ENCODE measurements at places on chromosomes 2 and 18. TPM values are rescaled to one million over a fixed set of nuclear protein-coding genes. Genes with fewer than 3 reads are reported as not detected.

Gene COLEC11
- 5.2 TPM for total RNA-seq

Gene ERICH2
- total RNA-seq, result not detected

Gene DTNA
- 1.7 TPM for total RNA-seq

Gene DSC3
- total RNA-seq, result 6.9 TPM

Gene XIRP2
- 0.14 TPM for total RNA-seq

Gene CD226
- total RNA-seq, result 16.7 TPM

Gene RSAD2
- 26.3 TPM for total RNA-seq

Gene NTSR2
- total RNA-seq, result not detected

Gene BMP10
- 0.14 TPM for total RNA-seq

Gene LYPD6B
- 0.24 TPM for total RNA-seq

Gene FAM124B
- total RNA-seq, result 2.0 TPM

Gene CBLN2
- 0.24 TPM for total RNA-seq

Gene MERTK
- 5.7 TPM for total RNA-seq

Gene DSG4
- under 0.01 TPM for total RNA-seq

Gene NPAS2
- 3.0 TPM for total RNA-seq

Gene RNF25
- total RNA-seq, result 35.6 TPM

Gene PLA2R1
- 0.90 TPM for total RNA-seq

Gene HOXD13
- not detected for total RNA-seq

Gene ANKRD30B
- total RNA-seq, result not detected

Gene APOB
- total RNA-seq, result 0.09 TPM

Gene SPP2
- 0.05 TPM for total RNA-seq

Gene ARHGAP28
- total RNA-seq, result 4.7 TPM

Gene TRIM54
- total RNA-seq, result 0.14 TPM

Gene KCNS3
- 0.52 TPM for total RNA-seq

Gene GMCL1
- 14.1 TPM for total RNA-seq

Gene POMC
- 11.7 TPM for total RNA-seq

Gene ZNF396
- 1.7 TPM for total RNA-seq

Gene RAB17
- 0.33 TPM for total RNA-seq

Gene DYSF
- total RNA-seq, result 9.2 TPM

Gene PRSS56
- total RNA-seq, result 0.19 TPM

Gene CDH19
- total RNA-seq, result 0.05 TPM

Gene ZNF521
- total RNA-seq, result 9.2 TPM

Gene SLC8A1
- total RNA-seq, result 20.4 TPM

Gene FAM237A
- not detected for total RNA-seq

Gene OTOS
- 0.38 TPM for total RNA-seq

Gene CGREF1
- 0.57 TPM for total RNA-seq

Gene IL1R1
- total RNA-seq, result 5.2 TPM

Gene IL36G
- total RNA-seq, result 0.24 TPM

Gene UCN
- 1.0 TPM for total RNA-seq

Gene TUBA4B
- 0.05 TPM for total RNA-seq

Gene MATN3
- total RNA-seq, result 0.05 TPM

Gene BARD1
- 36.5 TPM for total RNA-seq

Gene TRAPPC8
- total RNA-seq, result 54.6 TPM

Gene CD8B
- 666 TPM for total RNA-seq

Gene SERPINB12
- 2.6 TPM for total RNA-seq

Gene RIT2
- not detected for total RNA-seq

Gene RGPD3
- total RNA-seq, result 3.9 TPM

Gene SMYD1
- total RNA-seq, result 0.42 TPM

Gene CD8B2
- 22.1 TPM for total RNA-seq

Gene CXCR1
- total RNA-seq, result 0.24 TPM

Gene HS6ST1
- 35.2 TPM for total RNA-seq

Gene SIGLEC15
- 0.42 TPM for total RNA-seq

Gene ELOA2
- not detected for total RNA-seq

Gene ZAP70
- total RNA-seq, result 160 TPM

Gene ABI2
- 15.2 TPM for total RNA-seq

Gene SLC38A11
- 0.05 TPM for total RNA-seq

Gene ANKRD36C
- total RNA-seq, result 40.9 TPM

Gene LOXHD1
- 0.24 TPM for total RNA-seq
